Tibial nerve (tissue), 4 donors: ENCODE measurements at places on chromosomes 2 and 18.

GRCh38 chr2:216086207-216086893, 4.6 kb downstream of the TMEM169 start:
- no peak for DNase-seq

- DNase-seq, result no peak
Observed at GRCh38 chr2:197786010-197786877, 1.1 kb upstream of the BOLL start.

- DNase-seq, result no peak
Observed at GRCh38 chr2:60555783-60556139, 2.3 kb upstream of the BCL11A start.

DNA sequence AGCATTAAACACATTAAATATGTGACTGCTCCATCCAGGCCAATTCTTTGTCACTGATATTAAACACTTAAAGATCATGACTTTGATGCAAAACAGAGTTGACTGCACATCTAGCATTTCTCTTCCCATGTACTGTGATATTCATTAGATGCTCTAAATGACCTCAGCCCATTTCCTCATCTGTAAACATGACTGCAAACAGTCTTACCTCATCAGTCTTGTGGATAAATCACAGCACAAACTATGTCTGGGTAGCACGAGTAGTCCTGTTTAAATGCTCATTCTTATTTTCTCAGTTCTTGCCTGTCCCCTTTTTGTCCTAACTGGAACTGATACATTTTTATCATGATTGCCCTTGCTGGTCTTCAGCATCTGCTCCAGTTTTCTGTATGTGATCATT, 1974.8 kb upstream of the LRRTM1 start:
- DNase-seq, result no peak

- no peak for DNase-seq
Observed at GRCh38 chr2:152055366-152056108, 43.3 kb downstream of the CACNB4 start.

DNA sequence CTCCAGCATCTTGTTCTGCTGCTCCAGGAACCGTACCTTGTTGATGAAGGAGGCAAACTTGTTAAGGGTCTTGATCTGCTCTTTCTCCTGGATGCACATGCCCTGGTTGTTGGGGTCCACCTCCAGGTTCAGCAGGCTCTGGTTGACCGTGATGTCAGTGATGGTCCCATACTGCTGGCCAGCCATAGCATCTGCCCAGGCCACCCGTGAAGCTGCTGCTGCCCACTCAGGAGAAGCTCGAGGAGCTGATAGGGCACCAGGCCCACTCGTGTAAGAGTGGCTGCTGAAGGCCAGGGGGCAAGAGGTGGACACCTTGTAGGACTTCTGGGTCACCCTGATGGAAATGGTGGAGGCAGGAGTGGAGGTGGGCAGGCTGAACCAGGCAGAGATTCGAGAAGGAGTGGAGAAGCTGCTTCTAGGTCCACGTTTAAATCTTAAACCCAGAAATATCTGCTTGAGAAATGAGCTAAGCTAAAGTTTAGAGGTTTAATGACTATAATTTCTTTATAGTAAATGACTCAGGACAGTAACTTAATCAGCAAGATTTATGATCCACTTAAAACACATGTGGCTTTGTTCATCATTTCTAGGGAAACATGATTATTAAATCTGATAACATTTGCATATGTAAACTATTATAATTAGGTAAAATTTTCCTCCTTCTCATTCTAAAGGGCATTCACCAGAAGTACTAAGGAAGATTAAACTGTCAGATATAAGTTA, 358.7 kb upstream of the SETBP1 start:
- DNase-seq, result no peak

- DNase-seq, result no peak
Observed at GRCh38 chr2:128490321-128490720, 171.7 kb upstream of the HS6ST1 start.

DNA sequence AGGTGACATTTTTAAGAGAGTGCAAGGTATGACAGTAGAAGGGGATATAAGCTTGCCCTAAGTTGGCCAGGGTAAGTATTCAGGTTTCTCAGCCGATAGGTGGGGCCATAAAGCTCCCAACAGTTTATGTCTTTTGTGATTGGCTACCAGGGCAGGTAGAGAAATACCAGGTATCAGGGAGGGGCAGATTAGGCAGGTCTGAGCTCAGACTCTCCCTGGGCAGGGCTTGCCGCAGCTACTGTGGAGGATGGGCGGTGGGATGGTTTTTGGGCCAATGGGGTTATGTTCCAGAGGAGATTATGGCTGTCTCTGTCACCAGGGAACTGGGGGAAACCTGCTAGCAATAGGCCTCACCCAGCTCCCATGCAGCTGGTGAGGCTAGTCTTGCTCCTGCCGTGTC, 211.6 kb downstream of the PTH2R start:
- no peak for DNase-seq

GRCh38 chr2:239114616-239115265, 266.9 kb downstream of the TWIST2 start:
- no peak for DNase-seq

- DNase-seq, result no peak
Observed at GRCh38 chr2:11338580-11338979, 5.9 kb downstream of the ROCK2 start.

DNA sequence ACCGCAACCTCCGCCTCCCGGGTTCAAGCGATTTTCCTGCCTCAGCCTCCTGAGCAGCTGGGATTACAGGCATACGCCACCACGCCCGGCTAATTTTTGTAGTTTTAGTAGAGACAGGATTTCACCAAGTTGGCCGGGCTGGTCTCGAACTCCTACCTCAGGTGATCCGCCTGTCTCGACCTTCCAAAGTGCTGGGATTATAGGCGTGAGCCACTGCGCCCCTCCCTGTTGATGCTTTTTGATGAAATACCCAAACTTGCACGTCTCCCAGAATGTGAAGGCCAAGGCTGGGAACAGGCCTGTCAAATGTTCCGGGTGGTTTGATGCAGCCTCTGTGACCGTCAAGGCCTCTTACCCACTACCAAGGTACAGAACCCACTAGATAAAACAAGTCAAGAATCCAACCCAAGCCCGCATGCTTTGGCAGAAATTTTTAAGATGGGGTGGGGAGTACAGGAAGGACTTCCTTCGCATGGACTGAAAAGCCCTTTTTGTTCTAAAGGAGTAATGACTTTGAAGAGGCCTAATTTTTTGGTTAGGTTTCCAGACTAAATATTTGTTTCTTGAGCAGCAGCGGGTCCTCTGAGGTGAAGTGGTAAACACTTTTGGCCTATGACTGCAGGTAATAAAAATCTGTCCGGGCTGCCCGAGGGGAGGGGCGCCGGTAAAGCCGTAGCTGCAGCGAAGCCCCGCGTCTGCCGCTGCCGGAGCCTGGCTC, 3.7 kb upstream of the EVX2 start:
- DNase-seq, result no peak

GRCh38 chr2:23007631-23008235, 377.2 kb upstream of the KLHL29 start:
- no peak for DNase-seq

- no peak for DNase-seq
Observed at GRCh38 chr2:25608718-25609117, 64.7 kb downstream of the DTNB start.

DNA sequence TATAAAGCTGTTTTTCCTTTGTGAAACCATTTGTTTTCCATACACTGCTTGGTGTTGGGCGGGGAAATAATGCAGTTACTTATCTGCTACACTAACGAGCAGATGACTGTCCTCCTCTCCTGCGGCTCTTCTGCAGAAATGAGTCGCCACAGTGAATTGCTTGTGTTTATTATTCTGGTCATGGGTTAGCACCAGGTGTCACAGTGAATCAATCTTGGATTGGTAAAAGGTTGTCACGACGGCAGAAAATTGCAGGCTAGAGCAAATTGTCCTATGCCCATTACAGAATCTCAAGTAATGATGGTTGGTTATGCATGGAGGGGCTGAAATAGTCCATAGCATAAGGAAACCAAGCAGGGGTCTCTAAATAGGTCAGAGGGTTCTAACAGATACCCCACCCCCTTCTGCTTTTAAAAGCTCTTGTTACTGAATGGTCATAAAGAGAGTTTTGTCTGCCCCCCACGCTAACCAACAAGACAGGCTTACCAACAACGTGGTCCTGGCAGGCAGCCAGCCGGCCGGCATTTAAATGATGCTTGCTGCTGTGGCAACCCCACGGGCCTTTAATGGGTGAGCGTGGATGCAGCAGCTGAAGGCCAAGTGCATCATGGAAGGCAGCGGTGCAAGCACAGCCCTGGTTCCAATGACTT, 29.5 kb downstream of the RAB31 start:
- DNase-seq, result no peak

GRCh38 chr2:215556979-215557378, 121.1 kb upstream of the FN1 start:
- DNase-seq, result no peak

DNA sequence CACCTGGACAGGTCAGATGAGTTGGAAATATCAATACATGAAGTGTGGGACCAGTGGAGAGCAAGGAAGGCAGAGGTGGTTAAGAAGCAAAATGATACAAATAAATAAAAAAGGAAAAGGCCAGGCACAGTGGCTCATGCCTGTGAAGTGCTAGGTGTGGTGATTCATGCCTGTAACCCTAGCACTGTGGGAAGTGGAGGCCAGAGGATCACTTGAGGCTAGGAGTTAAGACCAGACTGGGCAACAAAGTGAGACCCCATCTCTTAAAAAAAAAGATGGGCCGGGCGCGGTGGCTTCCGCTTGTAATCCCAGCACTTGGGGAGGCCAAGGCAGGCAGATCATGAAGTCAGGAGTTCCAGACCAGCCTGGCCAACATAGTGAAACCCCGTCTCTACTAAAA, 2.9 kb downstream of the STON1 start:
- no peak for DNase-seq

DNA sequence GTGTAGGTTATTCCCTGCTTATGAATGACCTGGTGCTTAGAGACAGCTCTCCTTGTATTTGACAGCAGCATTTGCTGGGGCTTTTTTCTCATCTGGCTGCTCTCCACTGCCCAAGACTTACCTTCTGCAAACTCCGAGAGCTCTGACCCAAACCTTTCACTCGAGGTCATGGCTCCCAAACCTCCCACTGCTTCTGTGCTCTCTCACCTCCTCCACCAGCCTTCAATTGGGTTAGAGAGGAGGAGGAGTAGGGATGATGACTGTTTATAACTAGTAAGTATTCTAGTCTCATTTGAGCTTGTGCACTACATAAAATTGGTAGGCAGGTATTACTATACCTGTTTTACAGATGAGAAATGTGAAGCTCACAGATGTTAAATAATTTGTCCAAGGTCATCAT, 40.1 kb downstream of the LIMS1 start:
- no peak for DNase-seq

GRCh38 chr2:161068670-161069069, 91.6 kb upstream of the TANK start:
- DNase-seq, result no peak

GRCh38 chr2:43030551-43031307, 195.7 kb downstream of the ZFP36L2 start:
- DNase-seq, result no peak

GRCh38 chr2:101157272-101157671, 6.1 kb upstream of the TBC1D8 start:
- DNase-seq, result no peak

DNA sequence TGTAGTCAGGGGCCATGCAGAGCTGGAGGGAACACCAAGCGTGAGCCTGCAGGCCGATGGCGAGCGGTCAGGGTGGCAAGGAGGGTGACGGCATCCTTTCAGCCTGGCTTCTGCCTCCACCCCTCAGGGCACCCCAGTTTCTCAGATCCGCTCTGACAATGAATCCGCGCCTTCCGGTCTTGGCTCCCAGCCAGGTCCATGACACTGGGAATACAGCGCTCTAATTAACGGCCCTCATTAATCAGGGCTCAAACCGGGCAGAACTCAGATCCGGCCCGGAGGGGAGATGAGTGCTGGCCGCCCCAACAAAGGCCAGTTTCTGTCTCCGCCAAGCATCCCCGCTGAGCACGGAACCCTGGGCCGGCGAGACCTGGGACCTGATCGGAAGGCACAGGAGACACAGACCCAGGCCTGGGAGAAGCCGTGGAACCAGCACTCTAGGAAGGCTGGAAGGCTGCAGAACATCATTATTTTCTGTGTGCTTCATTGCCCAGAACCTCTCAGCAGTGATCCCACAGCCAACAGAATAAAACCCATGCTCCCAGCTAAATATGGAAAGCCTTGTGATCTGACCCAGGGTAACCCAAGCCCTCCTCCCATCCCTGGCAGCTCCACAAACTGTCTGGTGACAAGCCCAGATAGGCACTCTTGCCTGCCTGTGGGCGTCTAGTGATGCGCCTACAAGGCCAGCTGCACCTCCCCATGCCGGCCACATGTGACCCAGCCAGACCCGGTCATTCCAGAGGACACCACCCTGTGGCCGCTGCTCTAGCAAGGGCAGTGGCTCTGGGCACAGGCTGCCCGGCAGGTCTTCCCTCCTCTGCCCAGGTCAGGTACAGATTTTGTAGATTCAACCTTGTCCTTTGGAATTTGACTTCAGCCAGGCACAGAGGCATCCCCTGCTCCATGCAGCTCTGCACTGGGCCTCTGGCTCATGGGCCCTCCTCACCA, 438.7 kb upstream of the MYT1L start:
- no peak for DNase-seq

- DNase-seq, result no peak
Observed at GRCh38 chr18:24567199-24567598, 106.8 kb downstream of the HRH4 start.

DNA sequence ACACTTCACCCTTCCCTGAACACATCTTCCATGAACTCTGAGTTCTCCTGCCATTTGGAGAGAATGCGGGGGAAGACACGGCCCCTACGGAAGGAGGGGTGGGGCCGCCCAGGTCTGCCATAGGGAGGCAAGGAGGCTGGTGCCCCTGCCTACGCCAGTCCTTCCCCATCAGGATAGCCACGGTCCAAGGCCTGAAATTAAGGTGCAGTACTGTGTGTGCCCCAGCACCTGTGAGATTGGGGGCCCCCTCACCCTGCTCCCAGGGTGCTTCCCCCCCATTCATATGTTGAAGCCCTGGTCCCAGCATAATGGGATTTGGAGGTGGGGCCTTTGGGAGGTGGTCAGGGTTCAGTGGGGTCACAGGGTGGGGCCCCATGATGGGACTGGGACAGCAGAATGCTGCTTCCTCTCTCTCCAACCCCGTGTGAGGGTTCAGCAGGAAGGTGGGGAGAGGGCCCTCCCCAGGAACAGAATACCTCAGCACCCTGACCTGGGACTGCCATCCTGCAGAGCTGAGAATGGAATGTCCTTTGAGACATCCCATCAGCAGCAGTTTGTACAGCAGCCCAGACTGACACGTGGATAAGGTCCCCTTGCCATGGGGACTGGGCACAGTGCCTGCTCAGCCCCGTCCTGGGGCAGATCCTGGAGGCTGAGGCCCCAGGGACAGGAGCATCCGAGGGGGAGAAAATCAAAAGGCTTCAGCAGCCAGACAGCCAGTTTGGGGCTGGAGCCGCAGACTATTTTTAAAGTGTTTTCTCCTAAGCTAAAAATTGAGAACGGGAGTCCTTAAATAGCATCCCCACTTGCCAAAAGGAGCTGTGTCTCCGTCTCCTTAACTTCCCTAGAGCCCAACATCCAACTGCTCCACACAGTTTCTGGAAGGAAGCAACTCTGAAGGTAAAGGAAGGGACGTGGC, 105.1 kb downstream of the NDUFA10 start:
- DNase-seq, result no peak

- no peak for DNase-seq
Observed at GRCh38 chr2:25165992-25166875, 2.1 kb downstream of the POMC start.
